Activated CD8-positive, alpha-beta T cell treated with anti-CD3 and anti-CD28 coated beads, Interleukin-2, amount 10 ng/mL, durations not matched to agents 7 days and 5 days (primary cell): ENCODE measurements at places on chromosomes 1 and 21.

GRCh38 chr1:66788231-66788939 is 12.7 kb downstream of the INSL5 start:
- no peak for DNase-seq

GRCh38 chr21:42474043-42474831 is 21.8 kb downstream of the RSPH1 start:
- no peak for DNase-seq

- DNase-seq: no peak
Observed at GRCh38 chr1:229480495-229480894, 27.6 kb downstream of the NUP133 start.

GRCh38 chr1:37793773-37794371 is at the start of gene MANEAL:
Gene MANEAL (plus strand): TSS chr1:37793847. CDS start chr1:37794183, 336 bp downstream.
- peak; percentile 36 for DNase-seq

GRCh38 chr1:47487850-47488450 is 50.1 kb downstream of the FOXD2 start:
- no peak for DNase-seq
